EH (cell line): ENCODE measurements at places on chromosomes 4 and X.

GRCh38 chrX:43527801-43528200, 128.3 kb upstream of the MAOA start:
- no peak for DNase-seq

GRCh38 chrX:46704767-46705386, 54.0 kb downstream of the SLC9A7 start:
- DNase-seq, result no peak

DNA sequence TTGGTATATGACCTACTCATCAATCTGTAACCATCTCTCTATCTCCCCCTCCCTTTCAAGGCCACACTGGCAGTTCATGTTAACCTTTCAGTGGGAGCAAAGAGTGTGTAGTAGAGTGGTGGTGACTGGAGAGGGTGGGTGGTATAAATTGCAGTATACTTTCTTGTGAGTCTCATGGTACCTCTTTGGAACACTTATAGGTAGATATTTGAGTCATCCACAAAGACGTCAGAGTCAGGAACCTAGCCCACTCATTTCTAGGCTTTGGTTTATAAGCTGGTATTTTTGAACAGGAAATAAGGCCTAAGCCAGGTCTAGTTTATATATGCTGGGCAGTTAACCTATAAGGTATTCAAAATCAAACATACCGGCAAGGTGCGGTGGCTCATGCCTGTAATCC, 36.3 kb downstream of the RLIM start:
- no peak for DNase-seq

DNA sequence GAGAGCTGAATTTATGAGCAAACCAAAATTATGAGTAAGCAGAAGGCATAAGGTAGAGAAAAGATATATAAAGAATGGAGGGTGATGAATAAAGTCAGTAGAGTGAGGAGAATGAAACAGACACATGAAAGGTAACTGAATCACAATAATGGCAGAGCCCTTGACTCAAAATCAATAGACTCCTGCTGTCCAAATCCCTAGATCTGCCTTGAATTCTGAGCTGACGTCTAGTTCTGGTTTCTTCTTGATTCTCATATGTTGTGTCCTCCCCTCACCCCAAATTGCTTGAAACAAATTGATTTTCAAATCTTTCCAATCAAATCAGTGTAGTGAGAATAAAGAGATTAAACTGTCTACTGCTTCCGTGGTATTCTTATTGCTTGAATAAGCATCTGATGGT, 86.6 kb upstream of the IQCM start:
- DNase-seq, result no peak

DNA sequence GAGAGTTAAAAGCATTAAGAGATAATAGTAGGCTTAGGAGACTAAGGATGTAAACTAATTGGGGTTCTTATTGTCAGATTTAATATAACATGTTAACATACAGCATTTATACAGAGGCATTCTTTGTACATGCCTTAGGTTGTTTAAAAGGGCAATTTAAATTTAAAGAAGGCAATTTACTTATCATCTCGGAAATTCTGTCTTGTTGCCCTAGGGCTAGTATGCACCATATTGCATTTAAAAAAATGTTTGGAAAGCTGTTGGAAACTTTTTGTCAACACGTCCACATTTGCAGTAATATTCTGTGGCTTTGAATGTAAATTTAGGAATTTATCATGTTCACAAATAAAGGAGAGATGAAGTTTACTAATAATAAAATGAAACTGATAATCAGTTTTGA, 25.5 kb downstream of the GALNT7 start:
- no peak for DNase-seq

GRCh38 chr4:155582971-155583437, 83.6 kb upstream of the GUCY1A1 start:
- DNase-seq, result peak; percentile 68

DNA sequence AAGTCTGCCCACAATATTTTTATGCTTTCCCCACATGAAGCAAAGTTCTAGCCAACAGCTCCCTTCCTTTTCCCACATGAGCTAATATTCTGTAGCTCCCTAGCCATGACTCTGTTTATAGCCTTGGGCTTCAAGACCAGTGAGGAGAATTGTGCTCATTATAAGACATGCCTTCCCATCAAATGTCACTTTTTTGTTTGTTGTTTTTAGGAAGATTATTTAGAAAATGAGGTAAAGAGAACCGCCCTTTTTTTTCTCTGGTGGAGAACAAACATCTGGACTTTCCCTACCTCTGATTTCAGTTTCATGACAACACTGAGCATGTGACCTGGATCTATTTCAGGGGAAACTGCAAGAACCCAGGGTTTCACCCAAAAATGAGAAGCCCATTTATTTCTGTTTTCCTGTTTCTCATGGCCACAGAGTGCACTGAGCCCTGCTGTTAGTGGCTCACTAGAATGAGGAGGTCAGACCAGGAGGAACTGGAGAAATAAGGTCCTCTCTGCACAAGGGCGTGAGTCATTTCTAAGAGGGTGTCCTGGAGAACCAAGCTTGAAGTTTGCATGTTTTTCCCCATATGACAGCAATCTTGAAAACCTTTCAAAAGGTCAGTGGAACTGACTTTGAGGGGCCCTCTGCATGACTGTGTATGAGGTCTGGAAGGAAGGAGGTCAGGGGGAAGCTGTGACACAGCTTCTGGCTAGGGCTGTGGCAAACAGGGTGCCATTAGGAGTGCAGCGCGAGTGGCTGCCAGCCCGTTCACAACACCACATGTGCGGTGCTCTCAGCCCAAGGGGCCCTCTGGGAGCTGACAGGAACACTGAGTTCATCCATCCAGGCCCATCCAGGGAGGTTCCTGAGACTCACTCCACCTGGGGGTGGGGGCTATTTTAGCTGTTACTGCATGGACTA, 55.2 kb downstream of the CHST7 start:
- peak; percentile 70 for DNase-seq

GRCh38 chr4:118716304-118716703, 31.1 kb downstream of the METTL14 start:
- no peak for DNase-seq

- peak; percentile 76 for DNase-seq
These were observed 9.5 kb downstream of the NAF1 start for GRCh38 chr4:163157157-163157556.

GRCh38 chr4:132344924-132345828, 803.9 kb upstream of the PCDH10 start:
- no peak for DNase-seq

DNA sequence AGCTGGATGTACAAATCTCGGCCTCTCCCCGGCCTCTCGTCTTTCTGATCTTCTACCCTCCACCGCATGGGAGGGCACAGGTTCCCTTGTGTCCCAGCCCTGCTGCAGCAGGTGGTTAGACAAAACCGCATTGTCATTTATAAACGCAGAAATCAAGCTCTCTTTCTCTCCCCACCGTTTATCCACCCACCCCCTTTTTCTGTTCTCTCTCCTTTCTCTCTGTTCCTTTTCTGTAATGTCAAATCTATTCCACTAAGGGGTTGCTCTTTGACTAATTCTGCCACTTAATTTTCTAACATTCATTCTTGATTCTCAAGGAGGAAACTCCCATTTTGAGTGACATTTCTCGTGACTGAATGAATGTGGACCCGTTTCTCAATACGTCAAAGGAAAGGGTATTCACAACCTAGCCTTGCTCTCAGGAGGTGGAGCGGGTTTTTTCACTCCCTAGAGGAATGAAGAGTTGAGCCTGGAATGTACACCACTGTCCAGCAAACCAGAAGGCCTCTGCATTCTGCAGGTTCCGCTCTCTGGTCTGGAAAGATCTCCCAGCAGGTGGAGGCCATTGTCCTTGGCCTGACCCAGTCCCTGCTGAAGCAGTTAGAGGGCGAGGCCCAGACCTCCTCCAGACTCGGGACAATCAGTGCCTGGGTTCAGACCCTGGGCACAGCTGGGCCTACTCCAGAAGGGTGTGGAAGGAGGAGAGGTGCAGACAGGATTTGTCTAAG, 70.9 kb upstream of the ENPP6 start:
- no peak for DNase-seq
